ENCODE measurements at places on chromosomes 1 and 21.
A peak's percentile ranks its signal among the peaks of the same experiment; 100 is the strongest.

- DNase-seq, result no peak
Measured at GRCh38 chr1:1230656-1231399, 973 bp downstream of the SDF4 start.

DNA sequence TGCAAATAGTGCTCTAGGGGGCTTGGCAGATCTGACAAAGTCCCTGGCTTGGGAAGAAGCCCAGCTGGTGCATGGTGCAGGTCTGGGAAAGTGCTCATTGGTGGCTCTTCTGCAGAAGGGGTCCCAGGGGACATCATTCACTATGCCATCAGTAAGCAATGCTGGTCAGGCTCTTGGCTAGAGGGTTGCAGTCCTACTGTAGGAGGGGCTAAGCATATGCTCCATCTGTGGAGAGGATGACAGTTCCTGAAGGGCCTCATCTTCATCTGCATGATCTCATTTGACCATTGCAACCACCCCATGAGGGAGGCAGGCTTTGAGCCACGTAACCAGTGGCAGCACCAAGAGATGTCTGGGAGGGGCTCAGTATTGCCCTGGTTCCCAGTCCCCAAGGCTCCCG is 31.5 kb upstream of the VASH2 start:
- DNase-seq, result no peak

GRCh38 chr1:86035101-86035500 is 121.5 kb downstream of the COL24A1 start:
- DNase-seq, result no peak

- DNase-seq, result no peak
Measured at GRCh38 chr1:73903092-73903491, 294.9 kb downstream of the LRRIQ3 start.

- no peak for DNase-seq
Measured at GRCh38 chr1:17690906-17691634, 64.1 kb upstream of the ACTL8 start.

GRCh38 chr1:153520818-153521476 is 14.8 kb downstream of the S100A6 start:
- peak; percentile 44 for DNase-seq

- DNase-seq, result peak; percentile 7
Measured at GRCh38 chr1:29531596-29531995, 295.3 kb downstream of the PTPRU start.

DNA sequence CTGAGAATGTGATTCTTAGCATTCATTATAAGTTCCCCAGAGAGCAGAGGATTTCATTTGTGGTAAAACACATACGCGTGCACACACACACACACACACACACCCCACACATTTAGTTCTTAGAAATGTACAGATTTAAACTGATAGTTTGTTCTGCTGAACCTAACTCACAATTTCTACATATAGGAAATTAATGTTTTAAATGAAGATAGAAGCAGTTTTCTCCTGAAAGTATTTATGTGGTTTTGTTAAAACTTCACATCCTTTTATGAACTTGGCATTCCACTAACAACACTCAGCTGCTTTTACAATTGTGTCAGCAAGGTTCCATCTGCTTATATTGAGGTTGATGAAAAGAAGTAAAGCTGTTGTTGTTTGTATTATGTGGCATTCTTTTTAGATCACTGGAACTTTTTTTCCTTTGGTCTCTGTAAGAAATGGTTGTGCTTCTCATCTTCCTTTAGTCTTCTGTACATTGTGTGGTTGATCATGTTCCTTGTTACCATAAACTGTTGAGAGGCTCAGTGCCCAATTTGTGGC is 41.6 kb downstream of the AK4 start:
- no peak for DNase-seq

DNA sequence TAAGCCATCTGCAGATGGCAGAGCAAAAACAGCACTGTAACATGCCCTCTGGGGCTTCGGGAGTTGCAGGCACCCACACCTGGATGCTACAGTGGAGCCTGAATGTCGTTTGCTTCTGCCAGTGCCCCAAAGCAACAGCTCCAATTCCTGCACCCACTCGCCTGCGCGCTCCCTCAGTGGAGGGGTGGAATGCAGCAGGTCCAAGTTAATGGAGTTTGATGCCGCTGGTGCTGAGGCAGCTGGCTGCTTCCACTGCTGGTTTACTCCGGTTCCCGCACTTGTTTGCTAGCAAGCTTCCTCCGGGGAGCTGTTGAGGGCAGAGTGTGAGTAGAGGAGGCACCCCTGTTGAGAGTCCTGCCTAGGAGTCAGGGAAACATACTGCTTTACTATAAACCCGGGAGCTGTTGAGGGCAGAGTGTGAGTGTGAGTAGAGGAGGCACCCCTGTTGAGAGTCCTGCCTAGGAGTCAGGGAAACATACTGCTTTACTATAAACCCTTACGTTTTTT is 584.0 kb upstream of the TMPRSS15 start:
- DNase-seq, result no peak

GRCh38 chr1:239293350-239294110 is 92.8 kb upstream of the CHRM3 start:
- DNase-seq, result no peak

GRCh38 chr1:84506729-84507453 is 510 bp upstream of the GNG5 start:
- DNase-seq, result no peak

- DNase-seq, result no peak
Measured at GRCh38 chr1:160546942-160547341, 23.9 kb upstream of the SLAMF6 start.

- peak; percentile 65 for DNase-seq
Measured at GRCh38 chr1:214439352-214440119, 111.9 kb downstream of the PTPN14 start.

DNA sequence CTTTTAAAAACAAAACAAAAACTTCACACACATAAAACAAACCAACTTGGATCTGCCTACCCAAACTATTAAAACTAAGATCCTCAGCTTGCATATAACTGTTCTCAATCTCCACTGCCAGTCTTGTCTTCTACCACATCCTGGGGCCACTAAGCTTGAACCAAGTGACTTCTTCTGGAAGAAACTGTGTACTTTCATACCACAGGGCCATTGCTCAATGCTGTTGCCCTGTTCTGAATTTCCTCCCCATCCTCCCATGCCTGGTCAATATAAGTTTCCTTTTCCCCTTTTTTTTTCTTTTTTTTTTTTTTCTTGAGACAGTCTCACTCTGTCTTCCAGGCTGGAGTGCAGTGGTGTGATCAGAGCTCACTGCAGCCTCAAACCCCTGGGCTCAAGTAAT is 109.9 kb downstream of the KIAA0319L start:
- no peak for DNase-seq

- no peak for DNase-seq
Measured at GRCh38 chr1:57222801-57223200, 201.1 kb downstream of the DAB1 start.

GRCh38 chr1:29969576-29969975 is 733.3 kb downstream of the PTPRU start:
- DNase-seq, result no peak

All from activated CD8-positive, alpha-beta memory T cell treated with anti-CD3 and anti-CD28 coated beads, Interleukin-2, amount 50 U/mL, for 48 hours (primary cell).